ENCODE measurements at places on chromosomes 2 and 18.

- DNase-seq = no peak
Observed at GRCh38 chr18:8705961-8706790, 820 bp downstream of the MTCL1 start.

- DNase-seq = no peak
Observed at GRCh38 chr2:235234736-235235135, 259.1 kb upstream of the AGAP1 start.

DNA sequence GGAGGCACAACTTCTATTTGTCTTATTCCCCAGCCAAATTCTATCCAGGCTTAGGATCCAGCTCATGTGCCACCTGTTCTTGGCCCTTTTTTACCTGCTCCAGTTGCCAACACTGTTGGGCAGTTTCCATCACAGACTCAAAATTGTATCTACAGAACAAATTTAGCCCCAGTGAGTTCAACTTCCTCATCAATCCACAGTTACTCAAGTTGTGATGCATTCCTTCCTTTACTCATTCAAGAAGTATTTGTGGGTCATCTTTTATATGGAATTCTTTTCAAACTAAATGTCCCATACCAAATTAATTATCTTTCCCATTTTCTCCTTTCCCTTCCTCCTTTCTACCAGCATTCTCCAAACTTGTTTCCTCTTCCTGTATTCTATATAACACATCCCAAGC lies 12.7 kb upstream of the DDX18 start:
- no peak for DNase-seq

GRCh38 chr2:60822987-60823386 lies 58.4 kb upstream of the REL start:
- no peak for DNase-seq

DNA sequence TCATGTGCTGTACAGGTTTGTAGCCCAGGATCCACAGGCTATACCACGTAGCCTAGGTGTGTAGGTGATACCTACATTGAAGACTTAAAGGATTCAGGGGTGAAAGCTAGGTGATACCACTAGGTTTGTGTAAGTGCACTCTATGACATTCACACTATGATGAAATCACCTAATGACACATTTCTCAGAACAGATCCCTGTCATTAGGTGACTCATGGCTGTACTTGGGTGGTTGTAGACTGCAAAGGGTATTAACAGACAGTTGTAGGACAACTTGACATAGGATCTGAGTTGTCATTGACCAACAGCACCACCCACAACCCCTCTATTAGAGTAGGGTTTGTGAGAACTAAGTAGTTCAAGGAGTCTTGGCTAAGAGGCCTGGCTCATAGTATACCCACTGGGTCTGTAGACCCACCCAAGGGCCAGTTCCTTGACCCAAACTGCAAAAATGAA lies 27.7 kb upstream of the SMCHD1 start:
- DNase-seq = no peak

DNA sequence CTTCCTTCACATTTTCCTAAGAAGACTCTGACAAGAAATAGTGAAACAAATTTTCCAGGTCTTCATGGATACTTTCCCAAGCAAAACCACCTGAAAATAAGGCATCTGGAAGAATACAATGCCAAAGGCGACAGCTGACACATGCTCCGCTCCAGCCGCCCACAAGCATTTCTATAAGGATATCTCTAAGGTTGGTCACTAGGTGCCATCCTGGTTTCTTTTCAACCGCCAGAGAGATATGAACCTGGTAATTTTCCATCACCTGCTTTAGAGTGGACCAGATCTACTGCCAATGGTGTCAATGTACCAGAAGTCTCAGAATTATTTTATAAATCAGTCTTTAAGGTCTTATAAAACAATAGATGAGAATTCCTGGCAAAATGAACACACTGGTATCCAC lies 97.2 kb downstream of the GAREM1 start:
- no peak for DNase-seq

DNA sequence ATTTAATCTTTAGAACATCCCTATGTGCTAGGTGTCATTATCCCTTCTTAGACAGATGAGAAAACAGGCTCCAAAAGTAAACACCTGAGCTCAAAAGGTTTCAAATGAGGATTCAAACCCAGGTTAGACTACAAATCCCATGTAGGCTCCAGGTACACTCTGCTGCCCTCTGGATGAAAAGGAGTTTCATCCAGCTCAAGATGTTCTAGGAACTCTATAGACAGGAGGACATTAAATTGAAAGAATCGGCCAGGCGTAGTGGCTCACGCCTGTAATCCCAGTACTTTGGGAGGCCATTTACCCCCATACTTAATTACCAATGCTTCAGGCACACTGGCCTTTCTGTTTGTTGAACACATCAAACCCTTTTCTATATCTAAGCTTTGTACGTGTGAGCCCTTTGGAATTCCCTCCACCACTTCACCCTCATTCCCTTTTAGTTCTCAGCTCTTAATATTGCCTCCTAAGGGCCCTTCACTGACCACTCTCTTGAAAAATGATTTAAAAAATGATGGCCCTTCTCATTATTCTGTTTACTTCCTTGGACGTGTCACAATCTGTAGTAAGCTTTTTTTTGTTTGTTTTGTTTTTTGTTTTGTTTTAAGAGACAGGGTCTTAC lies 10.7 kb downstream of the SLC25A12 start:
- no peak for DNase-seq

DNA sequence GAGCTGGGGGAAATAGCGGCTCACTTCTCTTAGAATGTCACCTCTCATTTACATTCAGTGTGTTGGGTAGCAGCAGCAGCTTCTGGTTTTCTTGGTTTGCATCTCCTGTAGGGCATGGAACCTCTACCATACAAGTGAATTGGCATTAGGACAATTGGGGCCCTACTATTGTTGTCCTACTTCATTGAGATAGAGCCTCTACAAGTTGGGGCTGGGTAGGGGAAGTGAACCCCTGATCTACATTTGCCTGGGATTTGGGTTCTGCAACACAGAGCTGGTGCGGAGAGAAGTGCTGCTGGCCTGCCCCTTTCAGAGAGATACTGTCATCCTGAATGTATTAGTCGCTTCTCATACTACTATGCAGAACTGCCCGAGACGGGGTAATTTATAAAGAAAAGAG lies 391.6 kb upstream of the HS6ST1 start:
- no peak for DNase-seq

- DNase-seq = no peak
Observed at GRCh38 chr2:16321872-16322271, 343.8 kb downstream of the CYRIA start.

DNA sequence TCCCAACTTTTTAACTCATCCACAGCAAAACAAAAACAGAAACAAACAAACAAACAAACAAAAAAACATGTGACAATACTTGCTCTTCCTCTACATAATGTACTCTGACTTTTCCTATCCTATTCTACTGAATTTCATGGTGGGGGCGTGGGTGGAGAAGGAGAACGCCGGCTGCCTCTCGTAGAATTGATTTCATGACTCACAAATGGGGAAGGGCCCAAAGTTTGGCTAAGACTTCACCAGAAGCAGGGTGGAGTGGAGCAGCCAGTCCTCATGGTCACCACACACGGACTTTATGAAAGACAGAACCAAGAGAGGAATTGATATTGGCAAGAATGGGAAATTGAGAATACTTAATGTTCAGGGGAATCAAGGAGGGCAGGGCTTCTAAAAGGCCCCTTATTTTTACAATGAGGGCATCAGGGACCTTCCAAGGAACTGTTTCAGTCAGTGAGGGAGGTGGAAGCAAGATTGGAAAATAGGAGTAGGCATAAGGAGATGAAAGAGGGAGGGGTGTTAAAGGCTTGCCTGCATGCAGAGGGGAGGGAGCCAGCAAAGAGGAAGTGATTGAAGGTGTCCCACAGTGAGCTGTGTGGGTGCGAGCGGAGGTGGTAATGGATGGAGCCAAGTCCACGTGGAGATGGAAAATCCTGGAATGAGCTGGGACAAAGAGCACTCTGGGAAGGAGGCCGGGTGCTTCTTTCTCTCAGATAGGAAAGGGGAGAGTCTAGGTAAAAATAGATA lies 27.9 kb downstream of the MARCHF4 start:
- DNase-seq = no peak

GRCh38 chr2:58032764-58033080 lies 13.9 kb upstream of the VRK2 start:
- DNase-seq = no peak

- no peak for DNase-seq
Observed at GRCh38 chr2:73714091-73714490, 23.1 kb downstream of the TPRKB start.

DNA sequence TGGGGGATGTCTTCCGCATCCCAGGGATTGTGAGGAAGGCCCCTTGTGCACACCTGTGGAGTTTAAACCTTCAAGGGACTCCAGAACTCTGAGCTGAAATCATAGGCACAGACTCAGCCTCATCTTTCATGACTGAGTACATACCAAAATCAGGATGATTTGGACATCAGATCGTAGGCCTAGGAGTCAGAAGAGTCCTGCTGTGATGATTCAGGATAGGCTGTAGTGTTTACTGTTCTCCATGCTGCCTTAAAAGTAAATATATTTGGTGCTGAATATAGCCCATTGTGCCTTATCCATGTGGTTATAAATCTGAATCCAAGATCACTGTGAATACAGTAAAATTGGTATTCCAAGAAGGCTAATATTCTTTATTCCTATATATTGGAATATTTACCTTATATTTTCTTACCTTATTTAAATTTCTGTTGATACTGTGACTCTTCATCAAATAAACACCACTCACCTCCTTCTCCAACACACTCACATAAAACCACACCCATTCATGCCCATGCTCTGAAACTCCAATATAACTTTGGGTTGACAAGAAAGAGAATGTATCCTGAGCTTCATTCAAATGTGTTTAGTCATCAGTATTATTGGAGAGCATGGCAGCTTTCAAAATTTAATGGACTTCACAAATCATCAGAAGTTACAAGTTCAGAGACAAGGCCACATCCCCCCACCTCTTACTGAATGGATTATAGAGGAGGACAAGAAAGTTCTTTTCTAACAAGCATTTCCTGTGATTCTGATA lies 561.4 kb upstream of the LINC00305 start:
- no peak for DNase-seq

GRCh38 chr2:105597011-105597805 lies 147.5 kb upstream of the NCK2 start:
- no peak for DNase-seq

- DNase-seq = no peak
Observed at GRCh38 chr2:193240752-193241151, 1046.0 kb upstream of the TMEFF2 start.

- no peak for DNase-seq
Observed at GRCh38 chr2:226661789-226662545, 137.7 kb downstream of the IRS1 start.

GRCh38 chr2:23183733-23184132 lies 201.2 kb upstream of the KLHL29 start:
- no peak for DNase-seq

DNA sequence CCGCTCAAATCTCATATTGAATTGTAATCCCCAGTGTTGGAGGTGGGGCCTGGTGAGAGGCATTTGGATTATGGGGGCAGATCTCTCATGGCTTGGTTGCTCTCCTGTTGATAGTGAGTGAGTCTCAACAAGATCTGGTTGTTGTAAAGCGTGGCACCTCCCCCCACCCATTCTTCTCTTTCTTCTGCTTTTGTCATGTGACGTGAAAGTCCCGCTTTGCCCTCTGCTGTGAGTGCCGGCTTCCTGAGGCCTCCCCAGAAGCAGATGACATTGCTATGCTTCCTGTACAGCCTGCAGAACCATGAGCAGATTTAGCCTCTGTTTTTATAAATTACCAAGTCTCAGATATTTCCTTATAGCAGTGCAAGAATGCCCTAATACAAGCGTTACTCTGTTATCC lies 673.8 kb downstream of the ADCYAP1 start:
- no peak for DNase-seq

DNA sequence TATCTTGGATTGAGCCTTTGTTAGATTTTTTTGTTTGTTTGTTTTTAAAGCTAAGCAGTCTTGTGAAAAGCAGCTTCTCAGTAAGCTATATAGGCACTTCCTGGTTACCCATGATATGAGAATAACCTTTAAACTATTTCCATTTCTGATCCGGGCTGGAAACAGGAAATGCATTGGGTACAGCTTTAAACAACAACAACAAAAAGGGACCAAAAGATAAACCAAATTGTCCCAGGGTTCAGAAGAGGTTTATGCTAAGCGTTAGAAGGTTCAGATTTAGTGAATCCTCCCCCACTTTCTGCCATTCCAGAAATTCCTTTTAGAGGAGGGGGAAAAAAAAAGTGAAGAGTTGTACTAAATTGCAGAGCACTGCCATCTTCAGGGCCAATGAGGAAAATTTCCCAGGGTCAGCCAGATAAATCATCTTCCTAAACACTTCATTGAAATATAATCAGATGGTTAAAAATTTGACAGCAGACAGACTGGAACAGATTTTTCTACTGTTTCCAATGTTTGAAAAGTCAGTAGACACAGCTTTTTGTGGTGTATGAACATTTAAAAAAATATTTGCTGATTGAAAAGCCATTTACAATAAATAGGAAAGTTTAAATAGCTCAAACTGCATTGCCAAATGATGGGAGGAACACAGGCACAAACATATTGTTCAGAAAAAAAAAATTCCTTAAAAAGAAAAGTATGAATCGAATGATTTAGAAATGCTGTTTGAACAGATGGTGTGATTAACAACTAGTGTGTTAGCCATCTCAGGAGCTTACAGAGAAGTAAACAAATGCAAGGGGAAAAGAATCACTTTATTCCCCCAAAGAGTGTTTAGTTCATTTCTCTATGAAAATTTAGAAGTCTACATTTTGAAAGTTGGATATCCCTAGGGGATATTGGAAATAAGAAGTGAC lies 189.9 kb upstream of the TANK start:
- DNase-seq = no peak

- no peak for DNase-seq
Observed at GRCh38 chr2:85129861-85130260, 3.3 kb upstream of the TCF7L1 start.

DNA sequence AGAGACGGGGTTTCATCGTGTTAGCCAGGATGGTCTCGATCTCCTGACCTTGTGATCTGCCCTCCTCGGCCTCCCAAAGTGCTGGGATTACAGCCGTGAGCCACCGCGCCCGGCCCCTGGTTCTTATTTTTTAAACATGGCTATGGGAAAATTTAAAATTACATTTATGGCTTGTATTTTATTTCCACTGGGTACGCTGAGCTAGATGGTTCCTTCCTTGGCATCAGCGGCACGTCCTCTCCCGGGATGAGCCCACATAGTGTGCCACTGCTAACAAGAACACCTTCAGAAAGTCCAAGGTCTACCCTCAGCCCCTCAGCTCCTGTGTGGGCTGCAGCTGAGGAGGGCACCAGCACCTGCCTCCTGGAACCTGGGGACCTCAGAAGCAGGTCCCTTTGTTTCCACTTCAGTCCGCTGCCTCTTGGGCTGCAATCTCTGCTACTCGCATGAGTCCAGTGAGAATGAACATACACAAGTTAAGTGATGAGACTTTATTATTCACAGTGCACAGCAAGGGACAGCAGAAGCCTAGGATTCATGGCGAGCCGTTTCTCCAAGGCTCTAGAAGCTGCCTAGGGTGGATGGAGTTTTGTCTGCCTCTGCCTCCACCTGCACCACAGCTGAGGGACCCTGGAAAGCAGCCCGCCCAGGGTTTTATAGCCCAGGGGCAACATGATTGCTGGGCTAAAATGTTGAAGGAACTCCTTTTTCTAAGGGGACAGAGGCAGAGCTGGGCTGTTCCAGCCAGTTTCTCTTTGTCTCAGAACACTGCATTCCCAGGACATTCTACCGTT lies 107.5 kb upstream of the TEX51 start:
- no peak for DNase-seq

- no peak for DNase-seq
Observed at GRCh38 chr2:145094370-145094769, 574.5 kb upstream of the ZEB2 start.
